NB4 (cell line): ENCODE measurements at places on chromosomes 2 and 18.

DNA sequence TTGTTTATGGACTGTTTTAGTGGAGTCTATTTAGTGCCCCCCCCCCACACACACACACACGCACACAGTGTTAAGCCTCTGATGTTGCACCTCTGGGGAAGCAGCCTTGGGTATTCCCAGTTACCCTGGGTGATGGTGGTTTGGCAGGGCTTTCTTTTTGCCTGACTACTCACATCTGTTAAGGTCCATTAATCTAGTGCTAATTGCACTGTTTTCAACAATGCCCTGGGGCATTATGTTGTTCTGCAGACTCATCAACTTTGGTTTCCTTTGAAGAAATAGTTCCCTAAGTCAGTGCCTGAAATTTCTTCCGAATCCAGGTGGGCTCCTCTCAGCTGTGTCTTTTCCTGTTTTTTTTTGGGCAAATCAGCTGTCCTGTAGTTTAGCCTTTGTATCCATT is 34.7 kb downstream of the SPOPL start:
- DNase-seq = no peak

DNA sequence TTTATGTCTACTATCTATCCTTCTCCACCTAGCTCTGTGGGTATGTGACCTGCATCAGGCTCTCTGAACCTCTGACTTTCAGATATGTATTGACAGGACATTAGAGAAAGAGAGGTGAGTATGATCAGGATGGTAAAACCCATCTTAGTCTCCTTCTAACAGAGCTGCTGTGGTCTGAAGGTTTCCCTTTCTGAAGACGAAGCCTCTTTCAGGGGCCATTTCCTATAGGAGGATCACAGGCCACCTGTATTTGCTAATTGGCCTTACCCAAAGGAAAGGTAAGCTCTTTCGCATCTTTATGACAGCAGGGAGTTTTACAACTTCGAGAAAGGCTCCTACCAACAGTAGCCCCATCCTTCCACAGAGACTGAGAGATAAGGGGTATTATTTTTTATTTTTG is 442.9 kb downstream of the KCNJ3 start:
- DNase-seq = no peak

DNA sequence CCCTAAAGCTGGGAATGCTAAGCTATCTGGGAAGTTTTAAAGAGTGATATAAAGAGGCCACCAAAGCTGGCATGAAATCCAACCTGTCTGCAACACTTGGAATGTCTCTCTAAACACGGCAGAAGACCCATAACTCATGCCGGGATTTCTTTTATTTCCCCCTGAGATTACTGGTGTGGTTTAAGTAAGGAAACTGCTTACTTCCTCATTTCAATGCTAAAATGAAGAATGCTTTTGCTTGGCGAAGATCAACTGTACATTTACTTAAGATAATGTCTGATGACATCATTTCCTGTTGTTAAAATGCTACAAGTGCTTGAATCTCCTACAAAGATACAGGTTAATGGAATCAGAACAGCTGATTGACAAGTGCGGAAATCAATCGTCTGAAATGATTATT is 353.8 kb upstream of the SALL3 start:
- DNase-seq = peak; percentile 66

DNA sequence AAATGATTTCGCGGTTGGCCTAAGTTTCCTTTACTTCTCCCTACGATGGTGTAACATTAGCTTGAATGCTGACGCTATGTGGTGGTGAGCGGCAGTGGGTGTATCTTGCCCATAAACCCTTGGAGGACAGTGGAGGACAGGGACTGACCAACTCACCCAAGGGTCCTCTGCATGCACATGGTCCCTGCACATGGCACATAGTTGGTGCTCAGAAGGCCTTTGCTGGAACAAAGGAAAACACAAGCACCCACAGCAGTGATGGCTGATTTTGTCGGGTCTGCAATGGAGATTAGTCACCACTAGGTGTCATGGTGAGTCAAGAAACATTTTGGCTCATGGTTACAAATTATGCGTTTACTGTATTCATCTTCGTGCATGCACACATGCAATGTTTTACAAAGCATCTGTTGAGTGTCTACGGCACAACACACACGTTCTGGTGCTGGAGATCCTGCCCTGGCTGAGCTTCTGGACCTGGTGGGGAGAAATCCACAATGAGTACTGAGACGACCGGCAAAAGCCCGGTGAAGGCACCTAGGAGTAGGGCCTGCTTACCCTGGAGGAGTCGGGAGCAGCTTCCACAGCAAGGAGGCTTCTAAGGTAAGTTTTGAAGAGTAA is 44.0 kb downstream of the PDCL3 start:
- peak; percentile 60 for DNase-seq

- DNase-seq = no peak
Measured at GRCh38 chr18:52569492-52569891, 229.5 kb downstream of the DCC start.
